ENCODE measurements at places on chromosomes 2 and 18.
A peak's percentile ranks its signal among the peaks of the same experiment; 100 is the strongest.

DNA sequence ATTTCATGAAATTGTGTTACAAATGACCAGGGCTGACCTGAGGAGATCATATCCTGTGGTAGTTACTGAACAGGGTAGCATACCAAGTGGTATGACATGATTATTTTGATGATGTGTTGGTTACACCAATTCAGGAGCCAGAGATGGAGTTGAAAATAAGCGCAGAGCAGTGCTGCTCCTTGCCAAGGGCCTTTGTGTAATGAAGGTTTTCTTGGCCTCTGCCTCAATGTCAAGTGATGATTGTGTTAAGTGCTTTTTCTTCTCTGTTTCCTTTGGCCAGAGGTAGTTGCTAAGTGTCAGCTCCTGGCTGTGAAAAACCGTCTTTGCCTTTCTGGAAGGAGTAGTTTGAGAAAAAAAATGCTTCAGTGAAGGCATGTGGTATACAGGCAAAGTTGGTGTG, 131.2 kb downstream of the CERS6 start:
- DNase-seq, result no peak

- no peak for DNase-seq
These were observed 75.1 kb downstream of the AGPS start for GRCh38 chr2:177467646-177468045.

DNA sequence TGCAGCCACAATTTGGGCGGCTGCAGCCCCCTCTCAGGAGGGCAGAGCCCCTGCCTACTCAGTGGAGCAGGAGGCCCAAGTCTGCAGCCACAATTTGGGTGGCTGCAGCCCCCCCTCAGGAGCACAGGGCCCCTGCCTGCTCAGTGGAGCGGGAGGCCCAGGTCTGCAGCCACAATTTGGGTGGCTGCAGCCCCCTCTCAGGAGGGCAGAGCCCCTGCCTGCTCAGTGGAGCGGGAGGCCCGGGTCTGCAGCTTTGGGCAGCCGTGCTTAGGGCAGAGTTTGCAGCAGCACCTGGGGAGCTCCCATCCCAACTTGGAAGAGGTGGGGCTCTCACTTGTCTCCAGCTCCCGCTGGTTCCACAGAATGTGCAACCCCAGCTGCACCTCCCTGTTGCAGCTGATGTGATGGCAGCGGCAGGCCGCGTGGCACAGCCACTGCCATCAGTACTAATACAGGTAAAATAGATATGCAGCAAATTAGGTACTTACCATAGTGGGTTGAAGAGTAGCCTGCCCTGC, 99.4 kb downstream of the TWIST2 start:
- DNase-seq, result no peak

DNA sequence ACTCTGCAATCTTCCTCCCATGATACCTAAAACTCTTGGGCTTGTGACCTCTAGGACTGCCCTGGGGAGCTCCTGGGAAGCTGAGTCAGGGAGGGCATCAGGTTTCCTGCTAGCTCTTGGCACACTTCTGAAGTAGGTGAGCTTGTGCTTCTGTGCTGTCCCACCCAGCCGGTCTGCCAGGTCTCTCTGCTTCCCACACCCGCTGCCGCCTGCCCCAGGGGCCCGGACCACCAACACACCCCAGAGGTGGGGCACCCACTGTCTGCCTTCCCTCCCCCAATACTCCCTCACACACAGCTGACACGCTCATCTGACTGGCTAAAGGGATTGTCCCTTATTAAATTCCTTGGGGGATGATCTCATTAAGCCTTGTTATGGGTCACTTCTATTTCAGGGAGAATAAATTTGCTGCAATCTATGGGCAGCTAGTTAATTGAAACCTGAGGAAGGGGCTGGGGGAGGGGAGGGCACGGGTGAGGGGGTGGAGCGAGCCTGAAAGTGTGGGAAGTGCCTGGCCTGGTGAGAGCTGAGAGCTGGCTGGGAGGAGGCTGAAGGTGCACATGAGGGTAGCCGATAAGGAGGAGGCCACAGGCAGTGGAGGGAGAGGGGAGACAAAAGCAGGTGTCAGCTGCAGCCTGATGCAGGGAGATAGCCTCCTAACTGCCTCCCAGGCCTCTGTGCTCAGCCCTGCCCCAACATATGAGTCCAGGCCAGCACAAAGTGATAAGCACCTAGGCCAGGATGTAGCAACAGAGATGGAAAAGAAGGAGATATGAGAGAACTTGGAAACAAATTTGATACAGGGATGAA, 48.8 kb downstream of the HAUS1 start:
- peak; percentile 38 for DNase-seq

GRCh38 chr2:21633911-21634310, 510.1 kb downstream of the TDRD15 start:
- DNase-seq, result no peak

- no peak for DNase-seq
These were observed 4.9 kb upstream of the DPYSL5 start for GRCh38 chr2:26843041-26843440.

Measured in LoVo (cell line).